ENCODE measurements at places on chromosomes 12 and 14. TPM values are rescaled to one million over a fixed set of nuclear protein-coding genes. Genes with fewer than 3 reads are reported as not detected.

STAC3 gene
- polyA plus RNA-seq = 1.7 TPM

MYO1H gene
- polyA plus RNA-seq = not detected

GRCh38 chr14:36222952-36223468, 46.5 kb upstream of the PTCSC3 start:
- DNase-seq = no peak

GRCh38 chr12:57522887-57523705, 472 bp downstream of the MBD6 start:
- no peak for DNase-seq

All from GM12878 (cell line).